ENCODE measurements at places on chromosomes 3 and 15. TPM values are rescaled to one million over a fixed set of nuclear protein-coding genes. Genes with fewer than 3 reads are reported as not detected.

DNA sequence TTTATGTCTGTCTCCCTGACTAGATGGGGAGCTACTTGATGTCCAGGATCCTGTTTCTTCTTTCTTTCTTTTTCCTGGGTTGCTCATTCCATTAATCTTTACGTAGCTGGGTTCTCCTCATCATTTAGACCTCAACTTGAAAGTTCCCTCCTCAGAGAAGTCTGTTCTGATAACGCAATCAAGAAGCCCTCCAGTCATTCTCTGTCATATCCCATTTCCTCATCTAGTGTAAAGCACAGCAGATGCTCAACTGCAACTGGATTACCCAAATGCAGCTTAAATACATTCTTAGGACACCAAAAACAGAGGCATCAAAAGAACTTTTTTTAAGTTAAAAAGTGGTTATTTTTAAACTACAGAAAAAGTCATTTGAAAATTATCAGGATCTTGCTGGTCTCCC is 51.7 kb upstream of the ST3GAL6 start:
- DNase-seq: no peak

DNA sequence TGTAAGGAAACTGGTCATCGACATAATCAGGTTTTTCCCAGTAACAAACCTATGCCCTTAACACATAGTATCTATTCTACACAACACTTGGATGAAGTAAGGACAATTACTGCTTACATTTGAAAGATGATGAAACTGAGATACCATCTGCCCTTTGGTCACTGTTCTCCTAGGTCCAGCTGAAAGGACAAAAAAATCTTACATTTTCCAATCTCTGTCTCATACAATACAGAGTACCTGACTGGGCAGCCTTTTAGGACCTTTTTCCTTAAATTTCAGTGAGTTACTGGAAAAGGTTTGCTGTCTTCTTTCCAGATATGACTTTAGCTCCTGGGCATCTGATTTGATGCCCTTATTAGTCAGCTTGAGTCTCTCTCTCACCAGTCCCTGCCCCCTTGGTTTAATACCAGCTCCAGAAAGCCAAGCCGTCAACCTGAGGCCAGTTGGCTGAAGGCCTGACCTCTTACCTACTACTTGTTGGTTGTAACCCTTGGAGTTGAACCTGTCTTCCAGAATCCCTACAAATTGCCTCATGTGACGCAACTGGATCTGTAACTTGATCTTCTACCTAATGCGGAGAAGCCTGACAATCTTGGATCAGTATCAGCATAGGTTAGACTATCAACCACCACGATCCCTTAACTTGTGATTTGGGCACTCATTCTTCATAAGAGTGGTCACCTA is 355.3 kb upstream of the ZNF385D start:
- no peak for DNase-seq

DNA sequence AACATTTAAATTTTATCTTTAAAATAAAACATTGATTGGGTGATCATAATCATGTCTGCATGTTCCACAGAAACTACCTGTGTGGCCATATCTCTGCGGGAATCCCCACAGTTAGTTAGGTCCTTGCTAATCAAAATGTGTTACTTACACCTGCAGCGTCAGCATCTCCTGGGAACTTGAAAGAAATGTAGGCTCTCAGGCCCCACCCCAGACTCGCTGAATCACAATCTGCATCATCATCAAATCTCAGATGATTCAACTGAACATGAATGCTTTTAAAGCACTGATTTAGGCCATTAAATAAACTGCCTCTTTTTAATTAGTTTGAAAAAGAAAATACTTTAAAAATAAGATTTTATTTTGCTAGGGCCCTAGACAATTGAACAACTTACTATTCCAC is 577.8 kb downstream of the PYDC2 start:
- DNase-seq: peak; percentile 5

GRCh38 chr15:60580073-60580472 is 101.1 kb upstream of the ICE2 start:
- no peak for DNase-seq

The KBTBD13 gene
- polyA plus RNA-seq: not detected

GRCh38 chr15:43913026-43913780 is 86.4 kb downstream of the WDR76 start:
- peak; percentile 43 for DNase-seq

The BCHE gene
- polyA plus RNA-seq: 2.1 TPM

- DNase-seq: no peak
Observed at GRCh38 chr3:127193341-127193740, 410 bp downstream of the PRR23E start.

GRCh38 chr15:75437721-75438120 is 13.8 kb downstream of the SIN3A start:
- no peak for DNase-seq

The ANKRD34C gene
- polyA plus RNA-seq: not detected

DNA sequence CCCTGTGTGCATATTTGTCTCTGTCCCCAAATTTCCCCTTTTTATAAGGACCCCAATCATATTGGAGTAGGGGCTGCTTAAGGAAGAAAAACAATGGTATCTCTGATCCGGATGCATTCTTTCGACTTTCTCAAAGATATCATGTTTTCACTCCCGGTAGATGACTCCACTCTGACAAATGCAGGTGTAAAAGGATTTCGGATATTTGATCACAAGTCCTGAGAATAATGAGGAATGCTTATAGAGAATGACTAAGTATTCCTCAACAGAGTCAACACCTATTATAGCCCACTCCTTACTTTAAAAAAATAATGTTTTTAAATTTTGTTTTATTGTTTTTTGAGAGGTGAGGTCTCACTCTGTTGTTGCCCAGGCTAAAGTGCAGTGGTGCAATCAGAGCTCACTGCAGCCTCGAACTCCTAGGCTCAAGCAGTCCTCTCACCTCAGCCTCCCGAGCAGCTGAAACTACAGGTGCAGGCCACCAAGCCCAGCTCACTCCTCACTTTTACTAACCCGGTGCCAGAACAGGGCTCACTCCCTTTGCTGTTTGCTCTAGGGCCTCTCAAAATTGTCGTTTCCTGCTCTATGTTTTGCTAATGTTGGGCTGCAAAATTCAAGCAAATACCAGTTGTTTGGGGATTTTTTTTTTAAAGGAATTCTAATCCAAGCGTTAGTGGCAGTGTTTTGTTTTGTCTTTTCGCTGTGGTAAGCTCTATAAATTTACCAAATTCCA is 24.6 kb downstream of the COL8A1 start:
- no peak for DNase-seq

- no peak for DNase-seq
Observed at GRCh38 chr15:41866263-41866703, 27.6 kb downstream of the SPTBN5 start.

The TEX9 gene
- 8.5 TPM for polyA plus RNA-seq

DNA sequence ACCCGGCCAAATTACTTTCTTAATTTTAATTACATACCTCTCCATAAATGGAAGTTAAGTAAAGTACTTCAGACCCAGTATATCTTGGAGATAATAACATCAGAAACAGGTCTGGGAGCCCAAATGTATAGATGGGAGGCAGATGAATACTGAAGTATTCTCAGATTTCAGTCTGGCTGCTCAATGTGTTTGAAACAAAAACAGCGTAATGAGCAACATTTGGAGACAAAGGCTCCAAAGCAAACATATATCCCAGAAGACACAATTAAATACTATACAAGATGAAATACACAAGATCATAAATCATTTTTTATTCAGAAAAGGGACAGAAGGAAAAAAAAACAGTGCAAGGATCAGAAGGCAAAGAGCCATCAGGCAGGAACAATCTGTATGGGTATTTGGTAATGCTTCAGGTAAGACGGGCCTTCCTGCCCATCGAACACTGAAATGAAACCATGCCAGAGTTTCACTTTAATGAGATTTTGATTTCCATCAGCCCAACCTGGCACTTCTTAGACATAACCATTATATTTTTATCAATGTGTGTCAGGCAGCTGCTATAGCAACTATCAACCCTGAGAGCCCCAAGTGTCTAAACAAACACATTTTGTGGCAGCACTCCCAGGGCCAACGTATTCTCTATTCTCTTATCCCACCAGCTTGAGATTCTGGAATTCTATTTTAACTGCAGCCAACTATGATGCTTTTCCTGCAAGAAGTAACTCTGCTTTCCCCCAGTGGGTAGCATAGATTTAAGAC is 210.8 kb downstream of the STT3B start:
- no peak for DNase-seq

- DNase-seq: peak; percentile 80
Observed at GRCh38 chr15:33737687-33738601, 230.4 kb upstream of the CHRM5 start.

The BUB1B gene
- polyA plus RNA-seq: 42.6 TPM

DNA sequence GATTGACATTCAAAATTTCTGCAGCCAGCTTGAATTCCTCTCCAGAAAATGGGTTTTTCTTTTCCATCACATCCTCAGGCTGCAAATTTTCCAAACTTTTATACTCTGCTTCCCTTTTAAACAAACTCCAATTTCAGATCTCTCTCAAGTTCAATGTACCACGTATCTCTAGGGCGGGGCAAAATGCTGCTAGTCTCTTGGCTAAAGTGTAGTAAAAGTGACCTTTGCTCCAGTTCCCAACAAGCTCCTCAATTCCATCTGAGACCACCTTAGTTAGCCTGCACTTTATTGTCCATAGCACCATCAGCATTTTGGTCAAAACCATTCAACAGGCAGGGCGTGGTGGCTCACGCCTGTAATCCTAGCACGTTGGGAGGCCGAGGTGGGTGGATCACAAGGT is 46.7 kb downstream of the NIPA2 start:
- no peak for DNase-seq

- no peak for DNase-seq
Observed at GRCh38 chr3:69368129-69368741, 17.7 kb downstream of the FRMD4B start.

The HIGD2B gene
- polyA plus RNA-seq: not detected

DNA sequence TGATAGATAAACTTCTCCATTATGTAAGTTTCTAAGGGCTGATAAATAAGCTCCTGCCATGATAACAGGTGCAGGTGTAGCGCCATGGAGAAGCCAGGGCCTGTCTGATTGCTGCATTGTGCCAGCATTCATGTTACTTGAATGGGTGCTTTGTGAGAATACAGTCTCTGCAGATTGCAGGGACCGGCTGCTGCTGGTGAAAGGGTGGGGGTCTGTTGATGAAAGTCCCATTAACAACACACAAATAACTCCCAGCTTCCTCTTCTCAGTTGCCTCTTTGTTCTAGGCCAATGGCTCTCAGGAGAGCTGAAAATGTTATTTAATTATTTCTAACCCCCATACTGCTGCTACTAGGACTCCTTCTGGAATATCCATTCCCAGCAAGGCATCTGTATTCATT is 77.2 kb downstream of the RTP4 start:
- no peak for DNase-seq

DNA sequence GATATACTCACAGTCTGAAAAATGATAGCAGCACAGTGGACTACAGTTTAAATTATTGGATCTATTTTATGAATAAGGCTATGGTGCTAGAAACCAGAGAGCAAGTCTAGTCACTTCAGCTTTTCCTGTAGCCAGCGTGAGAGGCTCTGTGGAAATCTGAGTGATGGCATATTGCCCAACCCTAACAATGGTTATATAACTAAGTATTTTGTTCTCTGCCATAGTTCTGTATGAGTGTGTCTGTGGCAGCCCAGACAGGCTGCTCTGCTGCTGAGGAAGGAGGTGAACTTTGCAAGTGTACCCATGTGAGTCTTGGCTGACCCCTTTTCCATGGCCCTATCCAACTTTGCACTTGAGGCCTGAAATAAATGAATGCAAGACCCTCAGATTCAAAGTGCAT is 105.7 kb downstream of the LRTM1 start:
- no peak for DNase-seq

DNA sequence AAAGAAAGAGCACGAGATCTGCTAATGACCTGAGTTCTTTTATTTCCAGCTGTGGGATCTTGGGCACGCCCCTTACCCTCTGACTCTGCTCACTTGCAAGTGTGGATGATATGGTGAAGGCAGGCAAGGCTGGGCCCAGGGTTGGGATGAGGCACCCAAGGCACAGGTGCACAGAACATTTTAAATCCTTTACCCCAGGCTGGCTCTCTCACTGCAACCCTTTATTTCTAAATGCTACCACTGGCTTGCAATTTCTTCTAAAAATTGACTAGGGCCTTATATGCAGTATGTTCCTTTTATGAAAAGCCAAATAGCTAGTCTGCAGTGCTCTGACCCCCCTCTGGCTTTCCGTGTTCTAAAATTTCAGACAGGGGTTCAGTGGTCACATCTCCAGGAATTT is 237.7 kb downstream of the VPS13C start:
- no peak for DNase-seq

DNA sequence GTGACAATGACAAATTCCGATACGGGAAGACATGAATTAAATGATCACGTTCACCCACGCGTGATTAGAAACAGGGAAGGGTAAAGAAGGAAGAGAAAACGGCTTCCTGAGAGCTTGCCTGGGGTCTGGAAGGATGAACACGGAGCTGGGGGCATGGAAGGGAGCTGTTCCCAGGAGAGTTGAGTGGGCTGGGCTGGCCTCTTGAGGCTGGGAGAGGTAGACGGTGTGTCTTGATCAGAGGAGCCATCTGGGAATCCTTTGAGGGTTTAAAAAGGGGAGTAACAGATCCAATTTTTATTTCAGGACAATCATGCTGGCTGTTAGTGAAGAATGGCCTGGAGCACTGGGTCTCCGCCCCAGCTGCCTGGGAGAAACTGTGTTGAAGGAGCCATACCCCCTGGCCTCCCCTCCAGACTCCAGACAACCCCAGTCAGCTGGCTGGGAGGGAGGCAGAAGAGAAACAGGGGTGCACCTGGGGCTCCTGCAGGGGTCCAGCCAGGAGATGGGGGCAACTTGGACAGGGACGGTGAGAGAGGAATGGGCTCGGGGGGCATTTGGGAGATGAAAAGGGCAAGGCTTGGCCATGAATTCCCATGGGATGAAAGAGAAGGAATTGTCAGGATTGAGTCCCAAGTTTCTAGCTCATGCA is 53.6 kb upstream of the CGNL1 start:
- DNase-seq: no peak

GRCh38 chr15:70142322-70143191 is 44.8 kb upstream of the TLE3 start:
- no peak for DNase-seq

- DNase-seq: no peak
Observed at GRCh38 chr3:40201770-40202169, 107.7 kb upstream of the EIF1B start.

GRCh38 chr3:87197531-87197930 is 29.6 kb upstream of the CHMP2B start:
- no peak for DNase-seq

The ISG20 gene
- 6.1 TPM for polyA plus RNA-seq

- DNase-seq: no peak
Observed at GRCh38 chr15:91320101-91320500, 220.0 kb downstream of the SV2B start.

The LYZL4 gene
- polyA plus RNA-seq: not detected

- DNase-seq: no peak
Observed at GRCh38 chr15:100723315-100723801, 121.0 kb downstream of the ASB7 start.

The RASSF1 gene
- 15.5 TPM for polyA plus RNA-seq

DNA sequence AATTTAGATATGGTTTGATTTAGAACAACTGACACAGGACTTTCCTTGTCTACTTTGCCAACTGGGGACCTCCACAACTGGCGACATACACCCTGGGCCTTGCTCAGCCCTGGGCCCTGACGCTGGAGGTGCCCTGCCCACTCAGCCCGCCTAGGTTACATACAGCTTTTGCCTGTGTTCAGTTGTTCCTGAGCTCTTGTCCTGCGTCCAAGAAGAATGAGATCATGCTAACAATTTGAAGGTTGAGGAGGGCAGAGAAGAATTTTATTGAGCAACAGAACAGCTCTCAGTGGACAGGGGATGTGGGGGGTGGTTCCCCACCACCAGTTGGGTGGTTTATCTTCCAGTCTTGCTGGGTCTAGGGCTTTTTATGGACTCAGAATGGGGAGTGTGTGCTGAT is 67.9 kb downstream of the IQCH start:
- no peak for DNase-seq
